NCI-H1436 (cell line): ENCODE measurements at places on chromosomes 16 and 17.

- peak; percentile 32 for DNase-seq
Measured at GRCh38 chr17:62064791-62065563, at the start of gene MED13. Gene MED13, minus strand, starts transcription at chr17:62065278. Its CDS starts 73 bp downstream, at chr17:62065205.

DNA sequence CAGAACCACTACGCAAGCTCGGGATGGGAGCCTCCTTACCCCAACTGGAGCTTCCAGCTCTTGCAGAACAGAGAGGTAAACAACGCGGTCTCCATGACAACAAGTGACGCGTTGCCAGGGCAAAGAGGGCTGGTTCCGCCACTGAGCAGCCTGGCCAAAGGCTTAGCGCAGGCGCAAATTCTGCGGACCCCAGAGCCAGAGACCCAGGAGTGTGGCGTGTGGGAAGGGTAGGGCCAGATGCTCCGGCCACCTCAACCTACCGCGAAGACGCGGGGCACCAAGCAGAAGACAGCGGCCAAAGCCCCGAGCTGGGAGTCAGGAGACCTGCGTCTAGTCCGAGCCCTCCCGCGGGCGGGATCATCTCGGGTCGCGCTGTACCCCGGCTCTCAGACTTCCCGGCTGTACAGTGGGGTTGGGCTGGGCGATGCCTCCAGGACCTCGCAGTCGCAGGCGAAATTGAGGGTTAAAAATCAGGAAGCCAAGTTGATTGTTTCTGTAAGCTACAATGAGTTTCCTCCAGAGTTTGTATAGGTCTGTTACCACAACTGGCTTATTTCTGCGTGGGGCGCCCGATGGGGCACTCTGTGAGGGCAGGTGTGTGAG lies at the start of gene TEKT1:
Gene TEKT1 (minus strand): TSS at position 69 of the 603 bp plus-strand sequence. CDS start 1,353 bp downstream, outside the sequence.
- DNase-seq: peak; percentile 62

GRCh38 chr16:27925612-27926011 lies 137.9 kb downstream of the GSG1L start:
- DNase-seq: no peak

DNA sequence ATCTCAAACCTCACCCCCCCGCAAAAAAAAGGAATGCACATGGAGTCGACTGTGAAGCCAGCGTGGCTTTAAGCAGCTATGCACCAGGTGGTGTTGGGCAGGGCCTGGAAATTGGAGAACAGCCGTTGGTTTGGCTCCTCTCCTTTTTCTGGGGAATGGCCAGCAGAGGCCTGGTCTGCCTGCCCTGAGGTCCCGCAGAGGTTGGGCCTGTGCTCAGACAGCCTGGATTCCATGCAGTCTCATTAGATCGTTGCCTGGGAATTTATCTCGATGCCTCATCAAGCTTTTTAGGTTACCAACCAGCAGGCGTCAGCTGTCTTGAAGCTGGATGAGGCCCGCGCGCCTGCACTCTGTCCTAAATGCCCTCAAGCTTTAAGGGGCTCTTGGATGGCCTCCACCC lies 9.8 kb downstream of the SLC12A3 start:
- no peak for DNase-seq

DNA sequence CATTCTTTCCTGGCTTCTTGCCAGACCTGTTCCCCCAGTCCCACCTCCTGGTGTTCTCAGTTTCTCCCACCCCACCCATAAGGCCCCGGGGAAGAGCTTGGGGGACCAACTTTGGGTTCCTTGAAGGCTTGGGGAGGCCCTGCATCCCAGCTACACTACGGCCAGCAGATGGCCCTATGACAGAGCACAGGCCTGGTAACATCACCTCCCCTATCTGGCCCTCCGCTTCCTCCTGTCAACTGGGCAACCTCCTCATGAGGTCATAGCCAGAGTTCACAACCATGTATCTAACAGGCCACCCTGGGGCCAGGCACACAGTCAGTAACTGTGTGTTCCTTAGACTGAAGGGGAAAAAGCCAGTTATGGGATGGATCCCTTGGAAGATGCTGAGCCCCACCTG lies 31.4 kb downstream of the MYO15A start:
- DNase-seq: no peak

GRCh38 chr17:80246266-80246681 lies 14.4 kb upstream of the RNF213 start:
- no peak for DNase-seq

DNA sequence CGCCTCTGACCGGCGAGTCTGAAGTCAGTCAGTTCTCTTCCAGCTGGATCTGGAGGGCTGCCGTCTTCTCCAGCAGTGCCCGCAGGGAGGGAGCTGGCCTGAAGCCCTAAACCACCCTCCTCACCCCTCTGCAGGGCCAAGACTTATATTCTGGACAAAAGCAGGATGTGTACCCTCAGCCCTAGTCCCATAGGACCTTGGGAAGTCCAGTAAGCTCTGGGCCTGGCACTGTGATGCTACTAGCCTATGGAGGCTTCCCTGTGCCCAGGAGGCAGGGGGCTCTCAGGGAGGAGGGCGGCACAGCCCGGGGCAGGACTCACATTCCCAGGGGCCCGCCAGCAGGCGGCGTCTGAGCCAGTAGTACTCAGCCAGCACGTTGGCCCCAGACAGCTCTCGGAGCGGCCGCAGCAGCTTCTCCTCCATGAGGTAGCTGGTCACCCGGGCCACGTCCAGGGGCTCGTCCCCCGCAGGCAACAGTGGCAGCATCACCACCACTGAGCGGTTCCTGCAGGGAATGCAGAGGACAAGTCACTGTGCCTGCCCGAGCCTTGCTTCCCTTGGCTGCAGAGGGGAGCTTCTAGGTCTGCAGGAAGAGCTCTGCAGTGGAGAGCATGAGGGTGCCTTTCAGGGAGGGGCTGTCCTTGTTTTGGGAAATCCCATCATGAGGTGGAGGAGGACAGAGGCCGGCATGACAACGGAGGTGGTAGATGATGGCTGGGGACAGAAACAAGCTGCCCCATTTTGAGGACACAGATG lies 41.7 kb downstream of the RMI2 start:
- DNase-seq: no peak

DNA sequence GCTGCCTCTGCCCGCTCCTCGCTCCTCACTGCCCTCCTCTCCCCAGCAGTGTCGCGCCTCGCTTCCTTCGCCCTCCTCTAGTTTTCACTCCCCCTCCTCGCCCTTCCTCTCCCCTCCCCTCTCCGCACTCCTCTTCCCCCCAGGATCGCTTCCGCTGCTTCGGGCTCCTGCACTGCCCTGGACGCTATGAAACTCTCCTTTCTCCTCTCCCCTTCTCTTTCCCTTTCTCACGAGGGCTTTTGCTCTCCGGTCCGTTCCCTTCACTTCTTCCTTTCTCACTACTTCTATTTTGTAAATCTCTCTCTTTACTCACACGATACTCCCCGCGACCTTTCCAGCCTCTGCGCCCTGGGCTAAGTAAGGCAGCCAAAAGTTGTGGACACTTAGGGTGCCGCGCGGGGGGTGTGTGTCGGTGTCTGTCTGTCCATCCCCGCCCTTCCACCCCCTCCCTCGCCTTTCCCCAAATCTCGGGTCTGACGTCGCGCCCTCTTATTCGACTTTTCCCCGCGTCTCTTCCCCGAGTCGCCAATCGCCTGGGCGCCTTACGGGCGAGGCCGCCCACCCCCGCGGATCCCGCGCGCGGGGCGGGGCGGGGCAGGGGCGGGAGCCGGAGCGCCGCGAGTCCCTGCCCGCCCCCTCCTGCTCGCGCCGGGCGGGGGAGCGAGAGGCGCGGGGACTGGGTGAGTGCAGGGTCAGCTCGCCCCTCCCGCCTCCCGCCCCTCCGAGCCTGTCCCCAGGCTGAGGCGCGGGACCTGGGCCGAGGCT lies at the start of gene IRX3:
Gene IRX3 (minus strand): TSS at position 422 of the 765 bp plus-strand sequence. CDS start 737 bp downstream, outside the sequence.
- DNase-seq: peak; percentile 90
